ENCODE measurements at places on chromosomes 1 and 21.

- DNase-seq: no peak
These were observed 838 bp upstream of the RSRP1 start for GRCh38 chr1:25247829-25248754.

DNA sequence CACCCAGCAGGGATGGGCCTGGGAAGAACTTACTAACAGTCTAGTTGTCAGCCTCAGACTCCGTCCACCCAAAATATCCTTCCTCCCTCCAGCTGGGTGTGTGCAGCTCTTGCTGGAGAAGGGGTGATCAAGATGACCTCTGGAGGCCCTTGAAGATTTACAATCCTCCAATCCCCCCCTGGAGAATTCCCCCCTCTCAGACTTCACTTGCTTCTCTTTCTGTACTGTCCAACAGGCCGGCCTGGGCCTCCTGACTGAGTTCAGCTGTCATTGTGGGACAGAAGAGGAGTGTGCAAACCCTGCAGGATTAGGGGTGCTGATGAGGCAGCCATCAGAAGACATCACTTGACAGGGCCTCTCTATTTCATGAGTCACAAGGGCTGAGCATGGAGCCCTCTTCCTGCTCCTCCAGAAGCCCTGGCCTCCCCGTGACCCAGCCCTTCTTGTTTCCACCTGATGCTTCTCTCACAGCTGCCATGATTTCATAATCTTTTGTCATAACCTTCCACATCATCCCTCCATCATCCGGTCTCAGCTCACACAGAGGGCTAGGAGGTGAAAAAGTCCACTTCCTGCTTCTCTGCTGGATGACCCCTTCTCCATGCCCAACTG is 17.5 kb upstream of the IGFN1 start:
- DNase-seq: no peak

DNA sequence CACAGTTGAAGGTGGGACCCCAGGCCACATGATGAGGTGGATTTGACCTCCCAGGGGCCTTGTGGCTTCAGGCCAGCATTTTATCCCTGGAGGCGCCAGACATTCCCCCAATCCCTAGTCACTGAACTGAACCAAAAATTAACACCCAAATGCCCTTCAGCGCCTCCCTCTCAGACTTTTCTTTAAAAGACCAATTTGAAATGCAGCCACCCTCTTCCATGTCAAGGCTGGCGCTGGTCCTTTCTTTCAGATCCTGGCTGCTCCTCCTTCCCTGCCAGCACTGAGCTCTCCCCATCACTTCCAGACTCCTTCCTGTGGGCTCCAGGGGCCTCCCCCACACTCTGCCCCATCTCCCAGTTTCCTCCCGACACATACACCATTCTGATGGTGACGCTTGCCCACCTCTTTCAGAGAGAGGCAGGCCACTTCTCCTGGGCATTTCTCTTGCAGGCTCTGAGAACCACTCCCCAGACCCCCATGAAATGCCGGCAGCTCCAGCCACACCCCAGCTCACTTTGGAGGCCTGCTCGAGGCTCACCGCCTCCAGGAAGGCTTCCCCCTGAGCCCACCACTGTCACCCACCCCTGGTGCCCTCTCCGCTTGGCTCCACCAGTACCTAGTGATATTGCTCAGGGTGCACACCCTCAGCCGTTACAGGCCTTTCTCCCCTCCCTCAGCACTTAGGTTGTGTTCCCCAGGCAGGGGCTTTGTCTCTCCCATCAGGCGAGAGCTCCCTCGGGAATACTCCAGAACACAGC is 27.0 kb downstream of the NAV1 start:
- no peak for DNase-seq

- DNase-seq: no peak
These were observed 109.0 kb downstream of the SIK1 start for GRCh38 chr21:43317959-43318358.

GRCh38 chr1:197305925-197306324 is 37.9 kb downstream of the CRB1 start:
- DNase-seq: no peak

DNA sequence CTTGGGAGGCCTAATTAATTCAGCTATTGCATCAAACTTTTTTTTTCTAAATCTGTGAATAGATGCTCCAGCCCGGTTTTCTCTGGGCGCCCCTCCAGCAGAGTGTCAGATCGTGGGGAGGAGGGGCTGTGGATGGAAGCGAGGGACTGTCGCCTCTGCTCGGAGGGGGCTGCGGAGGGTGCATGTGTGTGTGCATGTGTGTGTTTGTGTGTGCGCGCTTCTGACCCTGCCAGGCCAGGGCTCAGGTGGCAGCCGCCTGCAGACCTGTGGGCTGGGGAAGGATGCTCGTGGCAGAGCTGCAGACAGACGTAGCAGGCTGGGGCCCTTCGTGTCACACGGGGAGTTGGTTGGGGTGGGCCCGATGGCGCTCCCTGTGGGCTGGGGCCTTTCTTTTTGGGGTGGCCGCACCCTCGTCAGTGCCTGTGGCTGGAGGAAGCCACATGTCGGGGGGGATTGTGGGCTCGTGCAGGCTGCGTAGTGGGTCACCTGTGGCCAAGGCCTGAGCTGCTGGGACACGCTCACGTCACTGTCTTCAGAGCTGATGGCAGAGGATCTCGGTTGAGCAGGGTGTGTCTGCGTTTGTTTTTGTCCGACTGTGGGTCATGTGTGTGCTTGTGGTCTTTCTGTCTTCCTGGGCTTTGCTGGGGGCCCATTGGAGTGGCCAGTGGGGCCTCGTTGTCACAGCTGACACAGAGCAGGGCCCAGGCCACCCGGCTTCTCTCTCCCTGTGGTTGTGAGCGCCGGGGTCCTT is 2.8 kb downstream of the SKI start:
- no peak for DNase-seq

- DNase-seq: peak; percentile 69
These were observed 646 bp downstream of the IER5 start for GRCh38 chr1:181089017-181089675.

GRCh38 chr1:209485751-209486150 is 97.8 kb upstream of the CAMK1G start:
- no peak for DNase-seq

- DNase-seq: no peak
These were observed 234.9 kb downstream of the NPHP4 start for GRCh38 chr1:5757187-5757805.

- DNase-seq: no peak
These were observed 20.4 kb upstream of the TMEM52 start for GRCh38 chr1:1939296-1940122.

DNA sequence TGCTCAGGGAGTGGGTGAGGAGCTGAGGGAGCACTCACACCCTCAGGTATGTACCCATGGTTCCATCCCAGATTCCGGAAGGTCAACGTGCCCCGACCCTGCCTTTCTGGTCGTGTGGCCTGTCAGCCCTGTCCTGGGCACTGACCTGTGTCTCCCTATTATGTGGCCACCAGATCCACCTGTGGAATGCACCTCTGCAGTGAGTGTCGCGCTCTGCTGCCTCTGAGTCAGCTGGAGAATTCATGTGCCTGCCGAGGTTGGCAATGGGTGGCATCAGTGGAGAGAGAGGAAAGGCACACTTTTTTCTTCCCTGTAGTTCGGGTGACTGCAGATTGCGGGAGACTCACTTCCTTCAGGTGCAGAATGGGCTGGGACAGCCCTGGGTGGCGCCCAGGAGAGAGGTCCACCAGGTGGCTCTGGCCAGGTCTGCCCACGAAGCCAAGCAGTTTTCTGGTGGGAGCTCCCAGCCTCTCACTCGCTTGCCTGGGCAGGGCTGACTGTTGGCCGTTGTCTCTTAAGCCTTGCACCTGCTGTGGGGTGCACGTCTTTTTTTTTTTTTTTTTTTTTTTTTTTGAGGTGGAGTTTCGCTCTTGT is 176.1 kb upstream of the TMEM51 start:
- no peak for DNase-seq

- no peak for DNase-seq
These were observed 186.6 kb downstream of the GRIK3 start for GRCh38 chr1:36847761-36848160.

DNA sequence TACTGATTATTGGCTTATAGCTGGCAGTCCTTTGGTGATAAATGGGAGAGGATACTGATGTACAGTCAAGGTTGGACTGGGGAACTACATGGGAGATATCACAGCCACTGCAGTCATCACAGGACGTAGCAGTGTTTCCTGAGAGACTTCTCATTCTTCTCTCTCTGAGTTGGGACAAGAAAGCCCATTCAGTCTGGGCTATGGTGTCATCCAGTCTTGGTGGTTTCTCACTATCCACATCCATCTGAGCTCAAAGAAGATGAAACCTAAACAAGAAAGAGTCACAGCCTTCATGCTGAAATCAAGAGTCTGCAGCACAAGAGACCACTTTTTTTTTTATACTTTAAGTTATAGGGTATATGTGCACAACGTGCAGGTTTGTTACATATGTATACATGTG is 12.8 kb upstream of the CD53 start:
- no peak for DNase-seq
